ENCODE measurements at places on chromosomes 5 and 9.

- peak; percentile 64 for DNase-seq
These were observed 21.9 kb upstream of the VDAC1 start for GRCh38 chr5:134026521-134027287.

GRCh38 chr5:73911761-73912393, 285.9 kb downstream of the ARHGEF28 start:
- DNase-seq: no peak

- no peak for DNase-seq
These were observed 182.5 kb upstream of the PPP1R2B start for GRCh38 chr5:156667616-156668015.

- peak; percentile 69 for DNase-seq
These were observed 186.7 kb downstream of the MARCHF11 start for GRCh38 chr5:15992918-15993317.

- DNase-seq: no peak
These were observed 385.9 kb upstream of the TLE4 start for GRCh38 chr9:79185866-79186265.

DNA sequence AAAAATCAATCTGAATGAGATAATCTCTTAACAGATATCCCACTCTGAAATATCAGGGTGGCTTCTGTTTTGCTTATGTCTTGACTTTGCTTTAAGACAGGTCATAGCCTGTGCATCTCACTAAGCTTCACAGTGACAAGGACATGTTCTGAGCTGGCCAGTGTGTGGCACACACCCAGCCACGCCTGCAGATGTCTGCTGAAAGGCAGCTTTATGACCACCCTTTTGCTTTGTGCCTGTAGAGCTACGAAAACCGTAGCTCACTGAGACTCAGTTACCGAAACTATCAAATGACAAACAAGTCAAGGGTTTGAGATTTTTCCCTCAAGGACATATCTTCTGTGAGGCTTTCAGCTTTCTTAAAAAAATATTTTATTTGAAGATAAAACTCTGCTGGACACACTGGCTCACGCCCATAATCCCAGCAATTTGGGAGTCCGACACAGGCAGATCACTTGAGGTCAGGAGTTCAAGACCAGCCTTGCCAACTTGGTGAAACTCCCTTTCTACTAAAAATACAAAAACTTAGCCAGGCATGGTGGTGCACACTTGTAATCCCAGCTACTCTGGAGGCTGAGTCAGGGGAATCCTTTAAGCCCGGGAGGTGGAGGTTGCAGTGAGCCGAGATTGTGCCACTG, 233.2 kb downstream of the SPATA31A1 start:
- no peak for DNase-seq

- DNase-seq: peak; percentile 61
These were observed 1.6 kb downstream of the B4GALT1 start for GRCh38 chr9:33165263-33166151.

GRCh38 chr5:72611118-72611730, 104.0 kb upstream of the ZNF366 start:
- DNase-seq: peak; percentile 38

GRCh38 chr5:103397739-103398581, 139.4 kb downstream of the MACIR start:
- DNase-seq: no peak

DNA sequence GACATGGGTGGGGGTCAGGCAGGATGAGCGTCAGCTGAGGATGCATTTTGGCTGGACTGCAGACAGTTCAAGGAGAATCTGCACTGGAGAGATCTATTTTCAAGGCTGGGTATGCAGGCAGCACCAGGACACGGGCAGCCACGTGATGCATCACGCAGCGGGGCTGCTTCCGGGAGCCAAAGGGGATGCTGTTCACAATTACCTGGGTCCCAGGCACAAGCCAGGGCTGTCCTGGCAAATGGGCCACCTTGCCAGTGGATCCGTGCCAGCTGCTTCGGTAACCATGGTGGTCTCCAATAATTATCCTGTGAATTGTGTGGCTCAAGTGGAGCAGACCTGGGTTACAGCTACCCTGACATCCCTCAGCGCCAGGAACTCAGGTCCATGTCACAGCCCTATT, 17.5 kb downstream of the DBH start:
- no peak for DNase-seq
